T follicular helper cell (primary cell): ENCODE measurements at places on chromosomes 5 and 9.

DNA sequence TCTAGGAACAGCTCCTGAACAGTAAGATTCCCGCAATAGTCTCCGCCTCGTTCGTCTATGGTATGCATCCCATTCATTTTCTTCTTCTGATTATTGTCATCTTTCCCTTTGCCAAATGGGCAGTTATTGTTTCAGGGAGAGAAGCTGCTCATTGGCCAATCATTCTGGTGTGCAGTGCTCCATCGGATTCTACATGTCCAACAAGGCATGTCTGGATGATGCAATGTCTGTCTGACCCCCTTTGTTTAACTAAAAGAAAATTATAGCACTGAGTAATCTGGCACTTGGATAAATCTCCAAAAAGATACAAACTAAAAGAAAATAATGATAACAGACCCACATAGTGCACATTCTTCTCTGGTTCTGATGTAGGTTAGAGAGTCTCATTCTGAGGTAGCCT is 515.6 kb upstream of the DMAC1 start:
- no peak for DNase-seq

- DNase-seq, result no peak
Observed at GRCh38 chr9:100167176-100167575, 68.1 kb downstream of the INVS start.

DNA sequence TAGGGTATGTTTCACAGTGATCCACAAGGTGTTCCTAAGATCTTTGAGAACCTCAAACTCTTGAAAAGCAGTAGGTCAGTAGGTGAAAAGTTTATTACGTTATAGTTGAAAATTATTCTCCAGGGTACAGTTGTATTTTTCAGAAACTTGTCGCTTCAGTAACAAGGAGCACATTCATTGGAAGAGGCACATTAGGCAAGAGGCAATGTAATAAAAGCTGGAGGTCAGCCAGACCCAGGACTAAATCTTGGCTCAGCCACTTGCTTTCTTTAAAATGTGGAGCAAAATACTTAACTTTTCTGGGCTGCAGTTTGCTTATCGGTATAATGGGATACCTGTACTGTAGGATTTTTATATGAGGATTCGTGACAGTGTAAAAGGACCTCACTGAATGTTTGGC is 45.6 kb downstream of the TLE4 start:
- no peak for DNase-seq

GRCh38 chr5:35640623-35641022 is 23.0 kb downstream of the SPEF2 start:
- DNase-seq, result no peak

- DNase-seq, result no peak
Observed at GRCh38 chr5:90909101-90909503, 350.5 kb downstream of the ADGRV1 start.

- no peak for DNase-seq
Observed at GRCh38 chr5:72955143-72955767, 586 bp upstream of the FCHO2 start.

- DNase-seq, result no peak
Observed at GRCh38 chr5:962386-962785, 46.2 kb upstream of the NKD2 start.

DNA sequence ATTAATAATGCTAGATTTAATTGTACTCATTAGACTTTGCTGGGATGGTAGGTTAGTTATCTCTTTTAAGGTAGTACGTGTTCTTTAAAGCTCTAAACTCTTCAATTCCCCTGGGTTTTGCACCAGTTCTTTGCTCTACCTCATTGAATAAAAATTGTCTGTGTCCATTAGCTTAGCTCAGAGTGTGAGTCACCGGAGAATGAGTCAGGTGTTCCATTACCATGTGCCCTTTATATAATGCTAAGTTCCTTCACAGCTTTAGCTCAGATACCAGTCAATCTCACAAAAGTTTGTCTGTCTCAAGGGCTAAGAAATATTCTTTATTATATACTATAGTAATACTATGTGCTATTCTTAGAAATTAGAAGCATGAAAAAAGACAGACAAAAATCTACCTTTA is 339.4 kb downstream of the PRELID2 start:
- DNase-seq, result no peak

GRCh38 chr9:77968506-77968905 is 63.1 kb downstream of the GNAQ start:
- DNase-seq, result no peak

GRCh38 chr9:133770076-133770777 is 32.1 kb upstream of the SARDH start:
- DNase-seq, result no peak

GRCh38 chr5:142749321-142749720 is 20.9 kb upstream of the ARHGAP26 start:
- no peak for DNase-seq

- DNase-seq, result no peak
Observed at GRCh38 chr5:109253262-109253661, 156.5 kb downstream of the PJA2 start.

DNA sequence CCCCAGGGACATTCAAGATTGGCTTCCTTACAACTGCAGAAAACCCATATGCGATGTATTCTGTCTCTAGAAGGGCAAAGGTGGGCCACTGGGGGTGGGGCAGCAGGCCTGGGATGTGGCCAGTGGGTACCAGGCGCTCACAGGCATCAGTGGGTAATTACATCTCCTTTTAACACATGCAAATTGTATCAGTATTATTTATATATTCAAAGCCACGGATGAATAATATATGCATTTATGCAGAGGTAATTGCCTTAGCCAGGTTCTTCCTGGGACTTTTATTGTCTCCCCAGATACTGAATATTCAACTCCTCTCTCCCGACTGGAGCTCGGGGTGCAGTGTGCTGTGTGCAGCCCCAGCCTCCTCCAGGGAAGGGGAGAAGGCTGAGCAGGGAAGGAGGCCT is 109.4 kb upstream of the MVB12B start:
- no peak for DNase-seq

- DNase-seq, result no peak
Observed at GRCh38 chr5:33425314-33425713, 15.5 kb upstream of the TARS1 start.
